K562 (cell line): ENCODE measurements at places on chromosomes 7 and 10.

GRCh38 chr7:29315122-29315891 lies 120.7 kb downstream of the CHN2 start:
- DNase-seq: no peak

DNA sequence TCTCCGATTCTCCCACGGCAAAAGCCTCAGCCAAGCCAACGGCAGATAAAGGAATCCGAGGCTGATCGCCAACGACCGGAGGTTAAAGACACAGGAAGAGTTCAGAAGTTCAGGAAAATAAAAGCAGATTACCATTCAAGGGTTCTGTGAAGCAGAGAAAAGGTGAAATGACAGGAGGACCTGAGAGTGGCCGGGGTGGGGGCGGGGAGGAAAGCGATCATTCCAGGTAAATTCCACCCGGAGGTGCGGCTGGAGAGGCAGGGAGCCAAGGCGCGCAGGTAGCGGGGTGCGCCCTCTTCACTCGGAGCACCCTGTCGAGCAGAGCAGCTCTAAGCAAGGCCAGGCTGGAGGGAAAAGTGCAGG lies 35.3 kb upstream of the SEPHS1 start:
- DNase-seq: no peak

DNA sequence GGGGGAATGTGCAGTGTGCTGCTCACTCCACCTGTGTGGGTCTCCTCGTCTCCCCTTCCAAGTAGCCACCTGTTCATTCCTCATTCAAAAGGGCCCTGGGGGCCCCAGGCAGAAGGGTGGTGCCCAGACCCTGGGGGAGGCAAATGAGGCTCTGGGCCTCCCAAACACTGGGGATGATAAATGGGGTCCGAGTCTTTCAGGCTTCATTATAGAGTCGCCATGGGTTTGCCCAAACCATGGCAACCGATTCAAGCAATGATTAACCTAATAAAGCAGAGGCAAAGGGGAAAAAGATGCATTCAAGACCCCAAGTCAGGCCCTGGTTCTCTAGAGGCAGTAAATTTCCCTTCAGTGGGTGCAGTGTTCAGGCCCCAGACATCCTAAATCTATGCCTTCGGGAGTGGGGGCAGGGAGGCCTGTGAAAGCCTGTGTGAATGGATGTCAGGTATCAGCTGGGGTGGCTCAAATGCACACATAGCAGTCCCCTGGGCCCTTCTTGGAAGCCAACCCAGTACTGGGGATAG lies 10.4 kb downstream of the NEUROG3 start:
- DNase-seq: no peak

DNA sequence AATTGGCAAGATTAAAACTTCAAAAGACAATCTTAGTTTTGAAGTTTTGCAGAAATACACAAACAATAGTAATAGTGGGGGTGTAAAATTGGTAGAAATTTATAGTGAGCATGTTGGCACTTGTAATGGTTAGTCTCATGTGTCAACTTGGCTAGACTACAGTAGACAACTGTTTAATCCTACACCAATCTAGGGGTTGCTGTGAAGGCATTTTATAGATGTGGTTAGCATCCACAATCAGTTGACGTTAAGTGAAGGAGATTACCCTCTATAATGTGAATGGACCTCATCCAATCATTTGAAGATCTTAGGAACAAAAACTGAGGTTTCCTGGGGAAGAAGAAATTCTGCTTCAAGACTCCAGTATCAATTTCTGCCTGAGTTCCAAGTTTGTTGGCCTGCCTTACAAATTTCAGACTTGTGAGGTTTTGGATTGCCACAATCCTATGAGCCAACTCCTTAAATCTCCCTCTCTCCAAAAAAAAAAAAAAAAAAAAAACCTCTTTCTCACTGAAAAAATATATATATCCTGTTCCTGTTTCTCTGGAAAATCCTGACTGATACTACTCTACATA lies 531.6 kb upstream of the IGFBP3 start:
- DNase-seq: no peak

DNA sequence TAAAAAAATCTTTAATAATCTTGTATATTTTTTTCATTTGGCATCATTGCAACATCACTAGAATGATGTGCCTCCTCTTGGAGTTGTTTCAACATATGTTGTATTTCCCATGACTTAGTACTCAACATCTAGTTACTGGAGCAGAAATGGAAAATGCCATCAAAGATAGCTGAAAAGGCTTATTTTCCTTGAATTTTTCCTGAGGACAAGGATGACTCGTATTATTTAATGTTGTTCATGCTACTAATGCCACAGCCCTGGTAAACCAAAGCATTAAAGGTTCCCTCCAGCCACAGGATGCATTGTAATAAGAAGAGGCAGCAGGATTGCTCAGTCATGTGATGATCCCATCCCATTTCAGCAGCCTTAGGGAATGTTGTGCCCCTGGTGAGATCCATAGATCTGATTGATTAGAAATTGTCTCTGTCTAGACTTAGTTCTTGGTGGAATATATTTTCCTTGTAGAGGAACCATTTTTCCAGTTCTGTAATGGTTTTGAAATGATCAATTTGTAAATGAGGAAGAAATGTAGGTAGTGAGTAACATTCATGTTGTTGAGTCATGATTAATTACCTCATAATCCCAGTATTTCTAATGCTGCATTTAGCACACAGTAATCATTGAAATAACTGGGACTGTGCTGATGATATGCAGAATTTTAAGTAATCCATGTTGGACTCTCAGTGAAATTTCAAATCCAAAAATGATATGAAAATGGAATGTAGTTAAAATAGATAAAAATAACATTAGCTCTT lies 91.3 kb upstream of the SMIM30 start:
- no peak for DNase-seq

DNA sequence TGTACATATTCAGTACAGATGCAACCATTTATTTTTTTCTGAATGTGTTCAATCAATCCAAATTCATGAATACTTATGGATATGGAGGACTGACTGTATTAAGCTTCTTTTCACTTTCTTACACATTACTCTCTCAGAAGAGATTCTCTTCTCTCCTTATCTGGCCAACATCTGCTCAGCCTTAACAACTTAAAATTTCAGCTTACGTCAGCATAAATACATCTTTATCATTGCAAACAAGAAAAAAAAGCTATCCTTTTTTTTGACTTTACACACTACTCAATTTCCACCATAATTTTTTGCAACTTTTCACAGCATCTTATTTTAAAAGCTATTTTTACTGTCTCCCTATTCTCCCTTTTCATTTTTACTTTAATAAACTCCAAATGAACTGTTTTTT lies 80.9 kb upstream of the POT1 start:
- no peak for DNase-seq

- no peak for DNase-seq
Observed at GRCh38 chr10:33557313-33557712, 222.8 kb upstream of the NRP1 start.

- no peak for DNase-seq
Observed at GRCh38 chr7:16619979-16620408, 25.6 kb downstream of the ANKMY2 start.

GRCh38 chr7:9507290-9507689 lies 1073.9 kb downstream of the NXPH1 start:
- DNase-seq: no peak

DNA sequence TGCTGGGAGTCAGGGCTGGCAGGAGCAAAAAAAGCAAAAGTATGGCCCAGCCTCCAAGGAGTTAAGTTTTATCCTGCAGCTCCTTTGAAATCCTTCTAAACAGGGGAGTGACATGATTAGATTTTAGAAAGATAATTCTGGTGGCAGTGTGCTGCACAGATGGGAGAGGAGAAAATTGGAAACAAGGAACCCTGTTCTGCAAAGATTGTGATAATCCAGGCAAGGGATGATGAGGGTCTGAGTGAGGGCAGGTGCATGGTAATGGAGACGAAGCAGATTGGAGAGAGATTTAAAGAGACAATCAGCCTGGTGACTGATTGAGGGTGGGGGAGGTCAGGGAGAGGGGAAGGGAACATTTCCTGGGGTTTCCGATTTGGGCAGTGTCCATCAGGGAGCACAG lies 444.7 kb upstream of the PODXL start:
- no peak for DNase-seq

DNA sequence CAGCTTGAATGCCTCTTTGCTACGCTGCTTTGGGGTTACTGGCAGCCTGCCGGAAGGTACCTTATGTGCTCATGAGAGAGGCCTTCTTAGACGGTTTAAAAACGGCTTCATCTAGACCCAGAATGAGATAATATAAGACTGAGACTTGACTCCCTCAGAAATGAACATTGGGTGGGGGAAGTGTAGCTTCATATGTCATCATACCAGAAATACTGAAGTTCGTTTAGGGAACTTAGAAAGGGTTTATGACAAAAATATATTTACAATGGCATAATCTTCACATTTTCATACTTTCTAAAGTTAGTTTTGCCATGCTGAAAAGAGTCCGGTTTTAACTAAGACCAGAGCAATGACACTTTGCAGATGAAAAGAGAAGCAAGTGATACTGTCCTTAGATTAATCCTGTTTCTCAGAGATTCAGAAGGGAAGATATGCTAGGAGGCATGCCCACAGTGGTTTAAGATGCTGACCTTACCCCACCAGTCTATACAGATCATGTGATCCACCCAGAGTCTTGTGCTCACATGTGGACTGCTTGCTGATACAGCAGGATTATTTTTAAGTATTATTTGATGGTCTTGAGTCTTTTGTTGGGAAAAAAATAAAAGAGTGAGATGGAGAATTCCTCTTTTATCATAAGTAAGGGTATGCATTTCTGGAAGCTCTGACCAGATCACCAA lies 40.8 kb upstream of the HGF start:
- DNase-seq: no peak

DNA sequence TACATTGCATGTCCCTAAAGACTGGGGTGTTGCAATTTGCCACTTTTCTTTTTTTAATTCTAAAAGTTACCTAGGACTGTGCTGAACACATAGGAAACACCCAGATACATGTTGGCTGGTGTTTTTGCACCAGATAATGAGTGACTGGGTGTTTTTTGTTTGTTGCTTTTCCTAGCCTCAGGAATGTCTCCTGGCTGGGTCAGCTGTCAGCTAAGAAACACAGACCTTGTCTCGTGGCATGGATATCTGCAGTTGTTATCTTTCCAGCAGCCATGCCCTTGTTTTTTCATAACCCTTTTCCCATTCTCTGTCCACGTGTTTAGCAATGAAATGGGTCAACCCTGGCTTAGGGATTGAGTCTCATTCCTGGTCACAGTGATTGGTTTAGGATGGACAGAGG lies 433.9 kb upstream of the ZMIZ1 start:
- DNase-seq: no peak

DNA sequence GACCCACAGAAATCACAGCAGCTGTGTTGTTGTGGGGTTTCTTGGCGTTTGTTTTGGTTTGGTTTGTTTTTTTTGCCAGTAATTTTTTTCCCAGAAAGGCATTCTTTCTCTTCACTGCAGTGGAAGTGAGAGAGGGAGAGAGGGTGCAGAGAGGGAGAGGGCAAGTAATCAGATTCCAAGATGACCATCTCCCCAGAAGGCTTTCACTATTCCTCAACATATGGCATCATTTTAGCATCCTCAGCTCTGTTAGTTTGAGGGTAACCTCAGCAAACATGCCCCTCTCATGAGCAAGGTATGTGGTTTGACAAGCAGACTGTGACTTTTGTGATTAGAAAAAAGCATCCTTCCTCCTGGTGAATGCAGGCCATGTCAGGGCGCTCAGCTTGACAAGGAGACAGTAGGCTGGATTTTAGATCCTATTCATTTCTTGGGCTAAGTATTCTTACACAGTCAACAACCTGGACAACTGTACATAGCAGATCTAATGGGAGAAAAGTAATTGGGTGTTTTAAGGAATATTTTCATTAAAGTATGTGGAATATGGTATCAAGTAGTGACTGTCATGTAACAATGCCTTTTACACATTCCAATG lies 86.3 kb upstream of the PIK3CG start:
- DNase-seq: no peak

- DNase-seq: no peak
Observed at GRCh38 chr10:18214691-18215563, 74.7 kb downstream of the CACNB2 start.

DNA sequence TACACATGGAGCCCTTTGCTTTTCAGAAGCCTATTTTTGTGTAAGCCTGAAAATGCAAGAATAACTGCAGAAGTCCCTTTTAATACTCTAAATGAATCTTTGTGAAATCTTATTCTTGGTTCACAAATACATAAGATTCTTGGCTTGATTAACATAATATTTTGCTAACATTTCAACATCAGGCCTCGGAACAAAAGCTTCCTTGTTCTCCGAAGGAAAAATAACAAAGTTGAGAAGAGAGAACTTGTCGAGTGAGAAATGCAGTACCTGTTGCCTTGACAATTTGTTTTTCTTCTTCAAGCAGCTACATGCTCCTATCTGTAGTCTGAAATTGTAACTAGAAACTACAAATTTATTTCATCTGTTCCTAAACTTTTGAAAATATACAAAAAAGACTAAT lies 8.5 kb downstream of the NT5C2 start:
- DNase-seq: no peak

DNA sequence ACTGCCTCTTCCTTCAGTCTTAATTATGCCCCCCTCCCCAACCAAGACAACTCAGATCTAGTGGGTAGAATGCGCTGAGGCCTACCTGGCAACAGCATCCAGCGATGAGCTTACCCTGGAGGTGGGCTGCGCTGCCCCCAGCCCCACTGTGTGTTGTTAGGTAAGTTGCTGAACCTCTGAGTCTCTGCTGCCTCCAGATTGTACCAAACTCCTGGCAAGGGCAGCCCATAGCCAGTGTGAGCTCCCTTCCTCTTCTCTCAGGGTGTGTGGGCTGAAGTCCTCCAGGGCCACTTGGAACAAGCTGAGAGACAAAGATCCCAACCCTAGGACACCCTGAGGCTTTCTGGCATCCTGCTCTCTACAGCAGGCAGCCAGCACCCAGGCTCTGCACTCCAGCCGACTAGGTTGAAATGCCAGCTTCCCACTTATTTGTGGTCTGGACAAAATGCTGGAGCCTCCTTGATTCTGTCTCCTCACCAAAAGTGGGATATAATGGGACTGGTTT lies 135.3 kb downstream of the ARHGAP22 start:
- DNase-seq: no peak

DNA sequence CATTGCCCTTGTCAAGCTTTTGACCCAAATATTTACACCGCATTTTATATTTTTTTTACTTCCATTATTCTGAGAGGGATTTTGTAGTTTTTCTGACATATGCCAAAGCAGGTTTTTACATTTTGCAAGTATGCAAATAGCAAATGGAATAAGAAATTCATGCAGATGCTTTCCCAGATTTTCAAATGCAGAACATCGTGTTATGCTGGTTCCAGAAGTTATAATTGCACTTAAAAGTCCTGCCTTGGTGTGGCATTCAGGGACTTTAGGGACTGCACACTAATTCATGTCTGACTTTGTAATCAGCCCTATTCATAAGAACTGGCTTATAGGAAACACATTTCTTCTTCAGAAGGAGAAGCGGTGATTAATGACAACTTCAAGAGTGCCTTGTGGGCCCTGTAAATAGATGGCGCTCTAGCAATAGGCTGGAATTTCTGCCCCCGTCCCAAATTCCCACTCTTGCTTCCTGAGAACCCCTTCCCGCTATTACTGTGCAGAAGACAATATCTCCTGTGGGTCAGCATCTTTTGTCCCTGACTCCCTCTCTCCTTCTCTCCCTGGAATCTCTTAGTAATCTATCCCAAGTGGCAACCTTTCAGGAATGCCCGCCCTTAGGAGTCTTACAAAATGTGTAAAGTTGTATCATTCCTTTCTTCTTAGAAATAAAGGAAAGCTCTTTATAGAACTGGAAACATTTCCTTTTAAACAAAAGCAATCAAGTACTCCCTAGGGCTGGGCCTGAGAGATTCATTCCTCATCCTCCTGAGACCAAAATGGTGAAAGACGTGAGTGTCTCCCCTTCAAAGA lies 264.0 kb downstream of the INHBA start:
- no peak for DNase-seq

GRCh38 chr10:31962826-31963588 lies 34.4 kb upstream of the ARHGAP12 start:
- no peak for DNase-seq

GRCh38 chr7:137572056-137572784 lies 228.7 kb upstream of the PTN start:
- no peak for DNase-seq
